ENCODE measurements at places on chromosomes 13 and 19.

DNA sequence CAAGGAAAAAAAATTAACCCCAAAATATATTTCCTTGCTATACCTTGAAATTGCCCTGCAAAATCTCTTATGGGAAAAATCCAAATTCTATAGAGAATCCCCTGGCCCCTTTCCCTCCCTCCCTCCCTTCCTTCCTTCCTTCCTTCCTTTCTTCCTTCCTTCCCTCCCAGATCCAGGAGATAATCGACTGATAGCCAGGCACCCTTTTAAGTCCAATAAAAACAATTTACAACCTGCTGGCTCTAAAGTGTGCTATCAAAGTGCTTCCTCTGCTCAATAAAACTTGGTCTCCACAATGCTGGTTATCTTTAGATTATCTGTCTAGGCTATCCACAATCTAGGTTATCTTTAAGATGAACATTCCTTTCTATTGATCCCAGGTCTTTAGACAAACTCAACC is 83.1 kb upstream of the TUBA3C start:
- no peaks in the 10 kb centered on the region for H3K4me1 ChIP-seq
- no peak overlapping the region for H3K4me3 ChIP-seq
- no peak for DNase-seq

- H3K27me3 ChIP-seq, result no peaks in the 10 kb centered on the region
- DNase-seq, result peak; percentile 93
- peaks cover 83% of the 10 kb centered on the region for H3K36me3 ChIP-seq
- peaks cover 19% of the 10 kb centered on the region for H3K4me1 ChIP-seq
These were observed 57.9 kb downstream of the SMARCA4 start for GRCh38 chr19:11018763-11019162.

DNA sequence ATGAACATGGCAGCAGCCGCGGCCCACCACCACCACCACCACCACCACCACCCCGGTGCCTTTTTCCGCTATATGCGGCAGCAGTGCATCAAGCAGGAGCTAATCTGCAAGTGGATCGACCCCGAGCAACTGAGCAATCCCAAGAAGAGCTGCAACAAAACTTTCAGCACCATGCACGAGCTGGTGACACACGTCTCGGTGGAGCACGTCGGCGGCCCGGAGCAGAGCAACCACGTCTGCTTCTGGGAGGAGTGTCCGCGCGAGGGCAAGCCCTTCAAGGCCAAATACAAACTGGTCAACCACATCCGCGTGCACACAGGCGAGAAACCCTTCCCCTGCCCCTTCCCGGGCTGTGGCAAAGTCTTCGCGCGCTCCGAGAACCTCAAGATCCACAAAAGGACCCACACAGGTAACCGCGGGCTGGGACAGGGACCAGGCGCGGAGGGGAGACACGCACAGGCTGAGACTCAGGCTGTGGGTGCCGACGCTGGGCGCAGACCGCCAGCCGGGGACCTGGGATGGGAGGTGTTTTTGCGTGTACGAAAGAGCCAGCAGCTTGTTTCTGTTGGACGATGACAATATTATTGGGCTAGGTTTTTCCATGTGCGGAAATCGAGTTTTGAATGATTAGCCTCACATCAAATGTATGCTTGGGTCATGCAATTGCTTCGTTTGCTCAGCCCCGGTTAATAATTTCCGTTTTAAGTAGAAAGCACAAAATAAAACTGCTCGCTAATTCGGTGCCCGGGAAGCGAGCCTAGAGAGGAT is 1.3 kb downstream of the ZIC2 start:
- H3K27me3 ChIP-seq, result peaks cover 85% of the 10 kb centered on the region
- no peaks in the 10 kb centered on the region for H3K36me3 ChIP-seq
- H3K4me3 ChIP-seq, result no peak overlapping the region
- H3K27ac ChIP-seq, result no peak overlapping the region
- no peak for DNase-seq

DNA sequence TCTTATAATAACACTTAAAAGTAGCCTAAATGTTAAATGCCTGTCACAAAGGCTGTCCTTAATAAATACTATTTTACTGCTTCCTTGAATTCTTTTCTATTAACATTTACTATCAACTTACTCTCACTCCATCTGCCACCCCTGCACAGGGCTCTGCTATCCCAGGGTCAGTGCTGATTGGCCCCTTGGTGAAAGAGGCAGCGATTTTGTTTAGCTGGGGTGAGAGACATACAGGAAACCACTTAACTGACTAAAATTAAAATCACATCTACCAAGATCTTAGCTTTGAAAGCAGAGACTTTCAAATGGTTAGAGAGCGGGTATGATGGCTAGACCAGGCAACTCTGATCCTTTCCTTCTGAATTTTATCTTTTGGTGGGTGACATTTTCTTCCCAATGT is 149.9 kb upstream of the HTR2A start:
- no peak overlapping the region for H3K27ac ChIP-seq
- H3K4me3 ChIP-seq, result no peak overlapping the region
- no peaks in the 10 kb centered on the region for H3K36me3 ChIP-seq
- H3K4me1 ChIP-seq, result no peaks in the 10 kb centered on the region

- no peak for DNase-seq
- no peaks in the 10 kb centered on the region for H3K36me3 ChIP-seq
- H3K4me3 ChIP-seq, result no peak overlapping the region
- no peak overlapping the region for H3K27ac ChIP-seq
- H3K4me1 ChIP-seq, result no peaks in the 10 kb centered on the region
These were observed 29.0 kb upstream of the WASF3 start for GRCh38 chr13:26528527-26528926.

GRCh38 chr13:45219938-45220375 is 19.1 kb upstream of the KCTD4 start:
- no peak overlapping the region for H3K4me3 ChIP-seq
- H3K4me1 ChIP-seq, result no peaks in the 10 kb centered on the region
- H3K27me3 ChIP-seq, result no peaks in the 10 kb centered on the region

DNA sequence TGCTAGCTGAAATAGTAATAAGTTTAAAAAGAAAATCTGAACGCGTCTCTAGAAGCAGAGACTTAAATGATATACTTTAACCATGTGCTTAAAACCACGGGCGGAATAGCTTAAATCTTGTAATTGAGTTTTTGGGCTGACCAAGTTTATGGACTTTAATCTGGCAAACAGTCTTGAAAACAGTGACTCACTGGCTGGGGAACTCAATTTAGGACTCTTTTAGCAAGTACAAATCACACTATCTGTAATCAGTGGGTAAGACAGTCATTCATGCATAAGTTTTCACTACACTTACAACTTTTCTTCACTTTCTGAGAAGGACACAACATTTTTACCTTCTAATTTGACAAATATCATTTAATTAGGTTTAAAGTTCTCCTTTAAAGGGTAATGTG is 26.8 kb downstream of the ZNF627 start:
- H3K4me3 ChIP-seq, result no peak overlapping the region
- DNase-seq, result no peak
- H3K36me3 ChIP-seq, result peaks cover 13% of the 10 kb centered on the region
- H3K27me3 ChIP-seq, result no peaks in the 10 kb centered on the region
- no peak overlapping the region for H3K27ac ChIP-seq

- no peaks in the 10 kb centered on the region for H3K27me3 ChIP-seq
- no peak for DNase-seq
- peaks cover 6% of the 10 kb centered on the region for H3K36me3 ChIP-seq
- H3K4me3 ChIP-seq, result peak overlapping the region; percentile 94
- H3K27ac ChIP-seq, result peak overlapping the region; percentile 74
These were observed 1.1 kb downstream of the ADAMTS10 start for GRCh38 chr19:8609279-8610040.

DNA sequence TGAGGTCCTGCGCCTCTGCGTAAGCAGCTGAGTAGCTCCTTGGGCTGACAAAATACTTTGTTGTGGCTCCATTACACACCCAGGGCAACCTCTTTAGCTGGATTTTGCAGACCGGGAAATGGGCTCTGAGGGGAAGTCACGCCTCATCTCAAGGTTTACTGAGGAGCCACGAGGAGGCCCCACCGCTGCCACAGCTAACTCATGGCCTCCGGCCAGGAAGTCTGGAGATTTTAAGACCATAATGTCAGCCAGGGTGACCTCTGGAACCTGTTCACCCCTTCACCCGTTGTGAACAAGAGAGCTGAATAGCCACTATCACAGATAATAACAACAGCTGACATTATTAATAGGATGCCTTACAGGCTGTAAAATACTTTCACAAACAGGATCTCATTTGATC is 351.3 kb upstream of the TMTC4 start:
- no peak for DNase-seq
- no peaks in the 10 kb centered on the region for H3K4me1 ChIP-seq
- H3K4me3 ChIP-seq, result no peak overlapping the region
- H3K36me3 ChIP-seq, result no peaks in the 10 kb centered on the region
- H3K27ac ChIP-seq, result no peak overlapping the region

- peak overlapping the region; percentile 99 for H3K27ac ChIP-seq
- no peak overlapping the region for H3K4me3 ChIP-seq
- DNase-seq, result peak; percentile 53
These were observed 27.0 kb downstream of the ARID3A start for GRCh38 chr19:952680-953444.

- DNase-seq, result no peak
- H3K4me3 ChIP-seq, result no peak overlapping the region
- no peaks in the 10 kb centered on the region for H3K4me1 ChIP-seq
- no peaks in the 10 kb centered on the region for H3K36me3 ChIP-seq
These were observed 2584.1 kb upstream of the PCDH20 start for GRCh38 chr13:63999614-64000305.

DNA sequence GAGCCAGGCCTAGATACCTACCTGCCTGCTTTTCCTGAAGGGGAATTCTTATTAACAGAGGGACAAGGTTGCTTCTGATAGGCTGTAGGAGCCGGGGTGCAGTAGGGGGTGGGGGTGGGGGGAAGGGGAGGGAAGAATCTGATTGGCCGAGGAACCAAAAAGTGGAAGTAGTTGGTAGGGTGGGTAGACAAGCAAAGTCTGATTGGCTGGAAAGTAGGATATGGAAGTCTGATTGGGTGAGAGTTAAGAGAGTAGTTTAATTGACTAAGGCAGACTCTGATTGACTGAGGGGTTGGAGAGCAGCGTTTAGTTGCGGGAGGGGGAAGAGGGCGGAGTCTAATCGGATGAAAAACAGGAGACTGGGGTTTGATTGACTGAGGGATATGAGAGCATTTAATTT is 9.4 kb upstream of the CYP4F22 start:
- no peaks in the 10 kb centered on the region for H3K36me3 ChIP-seq
- no peaks in the 10 kb centered on the region for H3K4me1 ChIP-seq
- no peak overlapping the region for H3K4me3 ChIP-seq
- H3K27ac ChIP-seq, result no peak overlapping the region
- DNase-seq, result no peak

Data from trophoblast cell (in vitro differentiated cells and primary cell).